ENCODE measurements at places on chromosomes 2 and 18. TPM values are rescaled to one million over a fixed set of nuclear protein-coding genes. Genes with fewer than 3 reads are reported as not detected.

The UGT1A3 gene
- total RNA-seq: not detected

The RPL31 gene
- total RNA-seq: 1,159 TPM

The SLC8A1 gene
- 109 TPM for total RNA-seq

The CAPN13 gene
- total RNA-seq: not detected

The C18orf54 gene
- 3.3 TPM for total RNA-seq

The TNFAIP6 gene
- 53.8 TPM for total RNA-seq

The STPG4 gene
- total RNA-seq: 0.33 TPM

All from fibroblast of lung (primary cell).